Activated CD4-positive, CD25-positive, alpha-beta regulatory T cell treated with anti-CD3 and anti-CD28 coated beads, Interleukin-2, amount 50 U/mL, for 24 hours (primary cell): ENCODE measurements at places on chromosomes 12 and 14.

- no peak for ATAC-seq
Measured at GRCh38 chr14:53757732-53758131, 198.9 kb downstream of the BMP4 start.

- ATAC-seq = no peak
Measured at GRCh38 chr12:76422543-76423438, 74.6 kb upstream of the BBS10 start.

DNA sequence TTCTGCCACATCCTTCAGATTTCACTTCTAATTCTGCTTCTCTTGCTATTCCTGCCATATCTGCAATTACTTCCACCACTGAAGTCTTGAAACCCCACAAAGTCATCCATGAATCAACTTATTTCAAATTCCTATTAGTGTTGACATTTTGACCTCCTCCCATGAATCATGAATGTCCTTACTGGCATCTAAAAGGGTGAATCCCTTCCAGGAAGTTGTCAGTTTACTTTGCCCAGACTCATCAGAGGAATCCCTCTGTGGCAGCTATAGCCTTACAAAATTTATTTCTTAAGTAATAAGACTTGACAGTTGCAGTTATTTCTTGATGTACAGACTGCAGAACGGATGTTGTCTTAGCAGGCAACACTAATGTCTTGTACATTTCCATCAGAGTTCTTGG lies 162.9 kb downstream of the PCNX1 start:
- ATAC-seq = no peak

GRCh38 chr12:13114251-13115052 lies 11.0 kb upstream of the GSG1 start:
- no peak for ATAC-seq

- no peak for ATAC-seq
Measured at GRCh38 chr12:64806593-64807460, 17.6 kb upstream of the TBC1D30 start.

- no peak for ATAC-seq
Measured at GRCh38 chr14:60643463-60644314, 5.6 kb downstream of the SIX1 start.

DNA sequence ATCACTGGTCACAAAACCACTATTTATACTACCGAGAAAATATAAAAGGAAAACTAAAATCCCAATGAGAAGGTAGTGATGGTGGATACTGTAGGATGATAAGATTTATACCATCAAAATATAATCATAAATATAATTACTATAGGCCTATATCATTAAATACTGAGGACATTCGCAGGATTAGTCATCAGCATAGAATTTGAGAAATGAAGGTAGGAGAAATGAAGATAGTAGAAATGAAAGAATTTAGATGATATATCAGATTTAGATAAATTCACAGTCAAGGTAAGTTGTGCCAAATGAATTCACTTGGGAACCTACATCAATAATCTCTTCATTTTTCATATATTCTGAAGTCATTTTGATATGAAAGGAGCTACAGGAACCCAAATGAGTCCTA lies 82.8 kb downstream of the DAAM1 start:
- no peak for ATAC-seq

DNA sequence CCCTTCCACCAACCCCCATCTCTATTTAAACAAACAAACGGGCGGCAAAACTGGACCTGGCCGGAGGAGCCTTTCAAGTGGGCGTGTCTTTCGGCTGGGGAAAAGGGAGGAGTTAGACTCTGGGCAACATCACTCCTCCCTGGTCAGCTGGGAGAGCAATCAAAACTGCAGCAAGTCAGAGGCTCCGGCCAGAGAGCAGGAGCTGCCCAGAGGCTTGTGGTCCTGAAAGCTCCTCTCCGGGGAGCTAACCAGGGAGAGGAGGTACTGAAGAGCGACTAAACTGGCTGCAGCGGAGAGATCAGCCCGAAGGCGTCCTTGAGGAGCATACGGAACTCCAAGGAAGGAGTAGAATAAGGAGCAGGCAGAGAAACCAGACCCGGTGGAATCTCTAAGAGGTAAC lies at the start of gene NEUROD4:
Gene NEUROD4, plus strand, starts transcription at position 191 of the 400 bp plus-strand sequence. CDS start 6,466 bp downstream, outside the sequence.
- no peak for ATAC-seq

- peak; percentile 72 for ATAC-seq
Measured at GRCh38 chr12:41521872-41522379, 333.8 kb downstream of the PDZRN4 start.

DNA sequence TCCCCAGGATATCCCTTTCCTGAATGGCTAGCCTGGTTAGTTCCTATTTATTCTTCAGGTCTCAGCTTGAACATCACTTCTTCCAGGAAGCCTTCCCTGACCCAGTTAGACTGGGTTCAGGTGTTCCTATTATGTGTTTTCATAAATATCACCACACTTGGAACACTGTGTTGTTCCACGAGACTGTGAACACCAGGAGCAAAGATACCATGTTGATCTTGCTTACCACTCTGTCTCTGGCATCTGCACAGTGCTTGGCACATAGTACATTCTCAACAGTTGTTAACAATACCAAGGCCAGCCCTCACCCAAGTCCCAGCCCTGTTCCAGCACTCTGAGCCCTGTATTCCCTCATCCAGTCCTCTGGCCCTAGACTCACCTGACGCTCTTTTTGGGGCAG lies 13.7 kb upstream of the ZNF385A start:
- ATAC-seq = no peak

- peak; percentile 78 for ATAC-seq
Measured at GRCh38 chr12:105030820-105031807, 45.0 kb downstream of the NOPCHAP1 start.

DNA sequence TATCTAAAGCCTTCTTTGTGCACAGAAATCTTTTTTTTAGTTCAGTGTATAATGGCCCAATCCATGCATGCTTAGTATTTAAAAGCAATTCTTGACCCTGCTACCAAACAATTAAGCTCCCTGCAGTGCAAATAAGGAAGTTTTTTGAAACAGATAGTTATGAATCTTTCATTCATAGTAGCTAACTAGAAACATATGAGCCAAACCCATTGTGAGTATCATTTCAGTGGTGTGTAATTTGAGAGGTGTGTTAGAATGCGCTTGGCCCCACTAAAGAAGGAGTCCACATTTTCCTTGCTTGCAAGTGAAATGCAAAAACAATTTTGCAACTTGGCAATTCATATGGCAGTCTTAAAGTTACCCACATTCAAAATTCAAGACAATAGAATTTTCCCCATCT lies 14.4 kb downstream of the EPS8 start:
- no peak for ATAC-seq

DNA sequence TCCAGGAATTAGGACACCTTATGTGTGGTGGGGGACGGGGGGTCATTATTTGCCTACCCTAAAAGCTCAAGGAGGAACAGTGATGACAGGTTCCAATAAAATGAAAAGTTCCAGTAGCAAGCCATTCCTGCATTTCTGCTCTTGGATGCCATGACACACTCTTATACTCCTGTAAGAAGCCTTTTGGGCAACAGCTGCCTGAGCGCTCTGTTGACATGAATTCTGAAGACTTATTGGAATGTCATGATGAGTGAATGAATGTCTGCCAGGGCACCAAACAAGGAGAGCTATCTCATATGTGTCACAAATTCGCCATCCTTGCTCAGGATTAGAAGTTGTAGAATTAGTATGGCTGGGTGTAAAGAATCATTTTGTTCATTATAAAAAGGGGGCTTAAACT lies 36.3 kb downstream of the PTGER2 start:
- ATAC-seq = no peak

- ATAC-seq = no peak
Measured at GRCh38 chr14:61761557-61761956, 663 bp upstream of the SNAPC1 start.

GRCh38 chr12:65014504-65015271 lies 106.4 kb downstream of the WIF1 start:
- no peak for ATAC-seq

- peak; percentile 66 for ATAC-seq
Measured at GRCh38 chr14:61178226-61179060, 102.7 kb downstream of the TMEM30B start.

- ATAC-seq = no peak
Measured at GRCh38 chr12:116184763-116185162, 92.7 kb downstream of the MED13L start.

- ATAC-seq = no peak
Measured at GRCh38 chr14:100114109-100114765, 45.2 kb downstream of the DEGS2 start.

DNA sequence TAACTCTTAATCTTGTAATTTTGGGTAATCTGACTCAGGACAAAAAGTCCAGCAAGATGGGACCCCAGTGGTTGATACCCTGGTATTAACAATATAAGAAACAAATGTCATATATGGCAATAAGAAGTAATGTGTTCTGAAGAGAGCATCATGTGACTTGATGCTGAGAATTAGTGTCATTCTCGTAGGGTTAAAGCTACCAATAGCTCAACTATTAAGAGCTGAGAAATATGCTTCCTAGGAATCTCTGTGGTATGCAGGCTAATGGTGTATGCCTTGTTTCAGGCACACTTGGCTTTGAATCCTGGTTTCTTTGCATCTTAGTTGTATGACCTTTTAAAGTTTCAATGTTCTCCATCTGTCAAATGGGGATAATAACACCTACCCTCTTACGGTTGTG lies 9.1 kb downstream of the MYRFL start:
- ATAC-seq = no peak

GRCh38 chr14:92719421-92719820 lies 29.0 kb downstream of the LGMN start:
- no peak for ATAC-seq

- ATAC-seq = no peak
Measured at GRCh38 chr12:112314981-112315380, 67.2 kb downstream of the HECTD4 start.

DNA sequence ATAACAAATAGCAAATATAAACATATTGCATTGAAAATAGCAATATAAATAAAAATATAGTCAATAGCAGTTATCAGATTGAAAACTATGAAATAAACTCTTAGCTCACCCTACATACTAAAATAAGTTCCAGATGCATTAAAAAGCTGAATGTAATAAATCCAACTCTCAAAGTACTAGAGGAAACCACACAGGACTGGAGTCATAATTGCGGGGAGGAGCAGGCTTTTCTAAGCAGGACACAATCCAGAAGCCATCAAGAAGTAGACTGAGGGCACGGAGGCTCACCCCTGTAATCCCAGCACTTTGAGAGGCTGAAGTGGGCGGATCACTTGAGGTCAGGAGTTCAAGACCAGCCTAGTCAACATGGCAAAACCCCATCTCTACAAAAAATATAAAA lies 22.2 kb downstream of the GSC start:
- no peak for ATAC-seq

- no peak for ATAC-seq
Measured at GRCh38 chr14:54828037-54828436, 74.6 kb downstream of the GCH1 start.

GRCh38 chr14:101470266-101470665 lies 91.0 kb upstream of the DIO3 start:
- ATAC-seq = no peak

DNA sequence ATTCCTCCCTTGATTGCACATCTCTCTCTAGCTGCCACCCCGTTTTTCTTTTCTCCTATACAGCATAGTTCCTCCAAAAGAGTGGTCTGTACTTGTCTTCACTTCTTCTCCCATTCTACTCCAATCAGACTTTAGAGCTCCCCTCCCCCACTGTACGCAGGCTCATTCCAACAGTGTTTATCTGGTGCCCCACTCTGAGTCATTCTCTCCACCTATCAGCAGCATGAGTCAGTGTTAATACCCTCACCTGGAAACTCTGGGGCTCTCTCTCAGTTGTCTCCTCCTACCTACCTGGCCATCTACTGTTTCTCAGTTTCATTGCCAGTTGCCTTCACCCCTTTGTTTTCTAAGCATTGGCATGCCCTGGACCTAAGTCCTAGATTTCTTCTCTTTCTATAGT lies 175.1 kb upstream of the ARHGAP5 start:
- peak; percentile 72 for ATAC-seq

GRCh38 chr12:23948291-23948690 lies 1.2 kb downstream of the SOX5 start:
- no peak for ATAC-seq

DNA sequence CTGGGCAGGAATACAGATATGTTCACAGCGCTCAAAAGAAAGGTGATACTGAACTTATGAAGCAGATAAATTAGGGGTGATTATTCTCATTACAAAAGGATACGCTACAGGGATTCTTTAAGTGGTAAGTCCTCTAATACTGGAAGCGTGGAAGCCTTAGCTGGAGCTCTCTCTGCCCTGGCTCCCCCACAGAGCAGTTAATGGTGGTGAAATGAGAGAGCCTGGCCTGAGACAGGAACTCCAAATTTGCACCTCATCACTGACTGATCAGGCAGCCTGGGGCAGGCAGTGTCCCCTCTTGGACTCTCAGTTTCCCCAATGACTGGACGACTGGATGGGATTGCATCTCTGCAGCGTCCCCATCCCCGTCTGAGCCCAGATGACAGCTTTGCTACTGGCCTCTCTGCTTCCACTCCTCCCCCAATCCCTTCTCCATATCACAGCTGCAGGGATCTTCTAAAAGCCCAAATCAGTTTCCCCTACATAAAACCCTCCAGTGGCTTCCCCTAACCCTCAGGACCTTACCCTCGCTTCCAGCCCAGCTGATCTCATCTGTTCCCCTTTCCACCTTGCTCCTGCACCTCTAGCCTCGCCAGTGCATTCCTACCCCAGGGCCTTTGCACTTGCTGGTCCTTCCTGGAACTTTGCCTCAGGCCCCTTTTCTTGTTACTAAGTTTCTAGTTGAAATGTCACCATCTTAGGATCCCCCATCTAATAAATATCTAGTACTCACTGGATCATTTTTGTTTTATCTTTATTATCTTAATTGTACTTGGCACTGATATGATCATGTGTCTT lies 171.7 kb upstream of the LHX5 start:
- no peak for ATAC-seq

DNA sequence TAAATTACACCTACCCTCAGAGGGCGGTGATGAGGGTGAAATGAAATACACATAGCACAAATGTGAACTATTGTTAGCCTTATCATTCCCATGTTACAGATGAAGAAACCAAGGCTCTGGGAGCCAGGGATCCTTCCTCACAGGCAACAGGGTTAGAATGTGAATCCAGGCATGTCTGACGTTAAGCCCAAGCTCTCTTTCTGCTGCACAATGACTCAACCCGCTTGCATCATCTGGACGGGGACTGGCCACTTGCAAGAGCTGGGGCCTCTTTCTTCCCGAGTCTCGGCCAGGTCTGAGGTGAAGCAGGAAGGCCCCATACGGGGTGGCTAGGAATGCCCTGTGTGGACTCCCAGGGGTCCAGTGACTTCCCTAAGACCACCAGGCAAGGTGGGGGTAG lies 105.2 kb downstream of the RBM19 start:
- no peak for ATAC-seq

DNA sequence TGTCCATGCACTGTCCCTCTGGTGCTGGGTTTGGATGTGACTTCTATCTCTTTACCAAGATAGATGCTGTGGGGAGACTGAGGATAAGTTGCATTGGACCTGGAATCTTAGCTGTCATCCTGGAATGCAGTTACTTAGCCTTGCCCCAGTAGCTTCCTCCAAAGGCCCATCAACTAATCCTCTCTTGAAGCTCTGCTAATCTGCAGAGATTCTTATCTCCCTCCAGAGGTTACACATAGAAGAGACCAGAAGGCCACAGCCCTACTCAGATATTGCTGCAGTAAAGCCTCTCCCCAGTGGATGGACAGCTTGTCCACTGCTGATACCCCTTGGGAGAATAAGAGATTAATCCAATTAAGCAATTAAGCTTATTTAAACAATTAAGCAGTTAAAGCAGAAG lies 867.2 kb downstream of the BCL11B start:
- no peak for ATAC-seq

- ATAC-seq = no peak
Measured at GRCh38 chr12:26231921-26232320, 36.5 kb downstream of the SSPN start.
